ENCODE measurements at places on chromosomes 12 and 14.

DNA sequence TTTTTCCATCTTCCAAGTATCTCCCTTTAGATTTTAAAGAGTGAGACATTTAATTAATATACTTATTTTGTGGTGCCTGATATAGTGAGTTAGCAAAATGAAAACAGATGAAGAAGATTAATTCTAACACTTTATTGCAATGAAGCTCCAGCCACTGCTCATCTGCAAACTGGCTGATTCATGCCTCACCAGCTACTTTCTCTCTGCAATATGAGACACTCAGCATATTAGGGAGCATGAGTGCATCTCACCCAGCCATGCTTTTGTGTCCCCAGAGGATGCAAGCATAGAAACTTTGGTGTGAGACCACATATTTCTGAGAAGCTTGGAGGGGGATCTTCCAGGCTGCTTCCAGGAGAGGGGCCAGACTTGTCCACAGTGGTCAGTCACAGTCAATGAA is 148.6 kb downstream of the BMP4 start:
- DNase-seq: no peak

DNA sequence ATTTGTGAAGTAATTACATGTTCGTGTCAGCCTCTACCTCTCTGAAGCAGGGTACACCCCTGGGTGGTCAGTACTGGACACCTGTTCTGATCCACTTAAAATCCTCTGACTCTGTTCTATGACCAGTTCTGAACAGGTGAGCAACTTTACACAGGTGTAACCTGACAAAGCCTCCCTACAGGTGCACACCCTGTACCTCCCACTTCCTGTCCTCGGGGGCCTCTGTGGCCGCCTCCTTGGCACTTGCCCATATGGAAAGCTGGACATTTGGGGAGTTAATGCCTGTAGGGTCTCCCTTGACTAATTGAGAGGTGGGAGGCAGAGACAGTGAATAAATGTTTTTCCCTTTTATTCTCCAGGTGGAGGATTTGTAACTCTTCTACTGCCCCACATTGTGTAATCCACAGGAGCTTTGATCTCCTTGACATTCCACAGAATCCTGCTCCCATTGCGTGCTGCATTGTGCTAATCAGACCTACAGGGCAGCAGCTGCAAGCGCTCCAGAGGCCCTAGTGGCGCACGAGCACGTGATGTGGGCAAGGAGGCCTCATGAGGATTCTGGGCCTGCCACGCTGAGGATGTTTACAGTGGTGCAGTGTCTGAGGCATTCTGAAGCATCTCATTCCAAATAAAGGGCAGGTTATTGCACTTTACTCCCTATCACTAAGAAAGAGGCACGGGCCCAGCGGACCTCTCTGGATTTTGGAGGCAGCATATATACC is 45.8 kb upstream of the BATF start:
- no peak for DNase-seq

DNA sequence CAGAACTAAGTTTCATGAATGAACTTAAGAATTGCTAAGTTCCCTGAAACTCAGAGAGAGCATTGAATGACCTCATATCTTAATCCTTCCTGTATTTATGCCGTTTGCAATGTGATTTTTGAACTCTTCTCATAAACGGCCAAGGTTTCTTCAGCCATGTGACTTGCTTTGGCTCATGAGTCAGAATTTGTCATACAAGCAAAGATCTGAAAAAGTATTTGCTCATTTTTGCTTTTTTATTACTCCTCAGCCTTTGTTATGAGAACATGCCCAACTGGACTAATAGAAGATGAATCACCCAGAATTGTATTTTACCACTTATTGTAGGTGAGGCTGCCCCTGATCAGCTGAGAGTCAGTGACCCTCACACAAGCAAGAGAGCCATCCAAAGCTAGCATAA is 693.8 kb downstream of the BCL11B start:
- DNase-seq: no peak

DNA sequence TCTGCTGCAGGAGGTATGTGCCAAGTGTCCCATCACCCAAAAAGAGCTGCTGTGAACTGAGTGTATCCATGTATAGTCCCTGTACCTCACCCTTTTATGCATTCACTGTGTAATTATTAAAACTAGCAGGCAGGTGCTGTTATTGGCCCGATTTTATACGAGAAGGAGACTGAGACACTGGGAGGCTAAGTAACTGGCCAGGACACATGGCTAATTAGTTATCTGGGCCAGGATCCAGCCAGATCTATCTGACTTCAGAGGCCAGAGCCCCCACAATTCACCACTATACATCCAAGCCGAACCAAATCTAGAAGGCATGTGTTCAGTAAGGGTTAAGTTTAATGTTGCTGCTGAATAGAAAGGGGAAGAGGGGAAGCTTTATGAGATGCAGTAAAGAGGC is 73.4 kb downstream of the FRMD6 start:
- DNase-seq: no peak

DNA sequence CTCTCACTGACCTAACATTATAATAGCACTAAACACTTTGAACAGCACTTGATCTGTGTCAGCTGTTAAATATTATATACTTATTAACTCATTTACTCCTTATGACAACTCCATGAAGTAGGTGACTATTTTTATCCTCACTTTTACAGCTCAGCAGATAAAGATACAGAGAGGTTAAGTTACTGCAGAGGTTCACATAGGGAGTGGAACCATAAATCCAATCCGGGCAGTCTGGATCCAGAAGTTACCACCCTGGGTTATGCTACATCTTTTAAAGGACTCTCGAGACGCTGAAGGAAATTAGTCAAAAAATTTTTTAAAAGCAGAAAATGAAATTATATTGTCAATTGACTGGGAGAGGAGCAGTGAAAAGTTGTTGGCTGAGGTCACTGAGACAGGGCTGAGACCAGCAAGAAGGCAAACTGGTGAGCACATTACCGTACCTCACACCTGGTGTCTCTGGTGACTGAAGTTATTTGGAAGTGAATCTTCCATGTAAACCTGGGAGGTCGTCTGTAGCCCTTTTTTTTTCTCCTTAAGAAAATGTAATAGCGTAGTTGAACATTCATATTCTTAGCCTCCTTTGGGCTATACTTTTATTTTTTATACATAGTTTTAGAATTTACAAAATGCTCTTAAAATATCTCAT is 1.2 kb upstream of the RIMKLB start:
- no peak for DNase-seq

DNA sequence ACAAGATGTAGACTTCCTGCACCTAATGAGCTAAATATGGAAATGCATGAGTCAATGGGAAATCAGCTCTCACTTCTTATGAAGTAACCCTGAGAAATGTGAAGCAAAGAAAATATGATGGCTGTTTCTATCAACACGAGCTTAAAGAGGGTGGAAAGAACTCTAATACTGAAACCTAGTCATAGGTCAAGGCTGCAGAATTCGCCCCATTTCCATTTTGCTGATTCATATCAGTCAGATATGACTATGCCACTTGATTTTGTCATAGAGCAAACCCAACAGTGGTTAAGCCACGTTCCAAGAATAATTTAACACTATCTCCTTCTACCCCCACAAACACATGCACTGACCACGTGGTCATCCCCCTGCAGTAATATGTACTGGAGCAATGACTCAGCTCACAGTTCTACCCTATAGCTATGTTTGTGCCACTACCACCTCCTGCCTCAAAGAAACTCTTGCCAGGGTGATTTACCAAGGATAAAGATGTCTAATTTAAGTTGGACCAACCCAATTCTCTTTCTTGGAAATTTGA is 157.5 kb downstream of the TMTC3 start:
- no peak for DNase-seq

GRCh38 chr14:76995279-76996035 is 33.1 kb downstream of the IRF2BPL start:
- DNase-seq: no peak

GRCh38 chr12:41302979-41303403 is 114.9 kb downstream of the PDZRN4 start:
- no peak for DNase-seq

DNA sequence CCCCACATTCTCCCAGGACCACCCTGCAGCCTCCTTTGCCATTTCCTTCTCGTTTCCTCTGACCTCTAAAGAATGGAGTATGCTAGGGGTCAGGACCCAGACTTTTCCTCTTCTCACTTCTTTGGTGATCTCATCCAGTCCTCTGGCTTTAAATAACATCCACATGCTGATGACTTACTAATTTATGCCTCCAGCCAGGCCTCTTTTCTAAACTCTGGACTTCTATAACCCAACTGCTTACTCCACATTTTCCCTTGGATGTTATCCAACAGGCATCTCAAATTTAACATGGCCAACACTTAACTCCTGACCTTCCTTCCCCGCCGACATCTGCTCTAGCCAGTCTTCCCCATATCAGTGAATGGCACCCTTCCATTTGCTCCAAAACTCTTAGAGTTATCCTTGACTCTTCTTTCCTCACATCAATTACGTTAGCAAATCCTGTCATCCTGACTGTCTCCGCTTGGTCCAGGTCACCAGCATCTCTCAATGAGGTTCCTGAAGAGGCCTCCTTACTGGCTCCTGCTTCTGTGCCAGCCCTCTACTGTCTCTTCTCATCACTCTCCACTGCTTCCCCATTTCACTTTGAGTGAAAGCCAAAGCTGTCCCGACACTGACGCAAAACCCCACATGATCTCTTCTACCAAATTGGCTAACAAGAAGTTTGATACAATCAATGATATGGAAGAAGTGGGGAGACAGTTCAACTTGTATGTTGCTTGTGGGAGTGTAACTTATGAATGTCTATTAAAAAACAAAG is 42.7 kb downstream of the TMBIM6 start:
- DNase-seq: no peak

GRCh38 chr12:106973545-106973944 is 13.4 kb downstream of the MTERF2 start:
- DNase-seq: no peak

- no peak for DNase-seq
Measured at GRCh38 chr14:101731187-101732080, 30.1 kb upstream of the PPP2R5C start.

DNA sequence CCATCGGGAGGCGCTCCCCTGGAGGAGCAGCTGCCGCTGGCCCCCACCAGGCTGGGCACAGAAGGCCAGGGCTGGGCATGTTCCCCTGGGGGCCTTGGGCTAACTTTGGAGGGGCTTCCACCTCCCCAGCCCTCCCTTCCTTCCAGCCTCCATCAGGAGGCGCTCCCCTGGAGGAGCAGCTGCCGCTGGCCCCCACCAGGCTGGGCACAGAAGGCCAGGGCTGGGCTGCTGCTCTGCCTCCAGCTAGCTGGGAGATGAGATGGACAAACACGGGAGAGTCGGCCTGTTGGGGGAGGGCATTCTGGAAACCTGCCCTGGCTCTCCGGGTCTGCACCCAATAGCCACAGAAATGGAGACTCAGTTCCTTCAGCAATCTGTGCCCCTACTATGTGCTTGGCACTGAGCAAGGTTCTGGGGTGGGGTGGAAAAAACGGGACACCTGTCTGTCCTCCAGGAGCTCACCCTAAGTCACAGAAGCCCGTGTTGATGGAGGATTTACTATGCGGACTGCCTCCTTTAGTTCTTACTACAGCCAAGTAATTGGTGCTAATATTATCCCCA is 39.0 kb upstream of the CORO1C start:
- DNase-seq: no peak

DNA sequence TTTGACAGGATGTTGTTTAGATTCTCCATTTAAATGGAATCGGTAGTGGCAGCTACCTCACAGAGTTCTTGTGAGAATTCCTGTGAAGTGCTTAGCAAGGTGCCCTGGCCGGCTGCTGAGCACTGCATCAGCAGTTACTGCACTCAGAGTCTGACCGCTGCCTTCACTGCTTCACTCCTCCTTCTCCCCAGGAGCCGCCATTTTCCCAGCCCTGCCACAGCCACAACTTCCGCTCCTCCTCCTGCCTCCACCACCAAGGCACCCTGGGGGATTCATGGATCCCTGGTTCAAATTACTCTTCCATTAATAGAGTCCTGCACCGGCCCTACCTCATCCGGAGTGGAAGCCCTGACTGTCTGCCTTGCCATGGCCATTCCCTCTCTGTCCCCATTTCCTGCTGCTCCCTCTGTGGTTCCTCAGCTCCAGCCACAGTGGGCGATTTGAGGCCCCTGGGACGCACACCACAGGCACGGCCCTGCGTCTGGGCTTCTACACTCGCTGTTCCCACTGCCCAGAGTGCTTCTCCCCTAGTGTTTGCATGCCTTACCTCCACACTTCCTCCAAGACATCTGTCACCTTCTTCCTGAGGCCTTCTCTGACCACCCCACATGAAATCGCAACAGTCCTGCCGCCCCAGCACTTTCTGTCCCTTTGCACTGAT is 210.3 kb downstream of the IPO8 start:
- DNase-seq: no peak

- no peak for DNase-seq
Measured at GRCh38 chr12:109443794-109444193, 33.3 kb downstream of the KCTD10 start.

DNA sequence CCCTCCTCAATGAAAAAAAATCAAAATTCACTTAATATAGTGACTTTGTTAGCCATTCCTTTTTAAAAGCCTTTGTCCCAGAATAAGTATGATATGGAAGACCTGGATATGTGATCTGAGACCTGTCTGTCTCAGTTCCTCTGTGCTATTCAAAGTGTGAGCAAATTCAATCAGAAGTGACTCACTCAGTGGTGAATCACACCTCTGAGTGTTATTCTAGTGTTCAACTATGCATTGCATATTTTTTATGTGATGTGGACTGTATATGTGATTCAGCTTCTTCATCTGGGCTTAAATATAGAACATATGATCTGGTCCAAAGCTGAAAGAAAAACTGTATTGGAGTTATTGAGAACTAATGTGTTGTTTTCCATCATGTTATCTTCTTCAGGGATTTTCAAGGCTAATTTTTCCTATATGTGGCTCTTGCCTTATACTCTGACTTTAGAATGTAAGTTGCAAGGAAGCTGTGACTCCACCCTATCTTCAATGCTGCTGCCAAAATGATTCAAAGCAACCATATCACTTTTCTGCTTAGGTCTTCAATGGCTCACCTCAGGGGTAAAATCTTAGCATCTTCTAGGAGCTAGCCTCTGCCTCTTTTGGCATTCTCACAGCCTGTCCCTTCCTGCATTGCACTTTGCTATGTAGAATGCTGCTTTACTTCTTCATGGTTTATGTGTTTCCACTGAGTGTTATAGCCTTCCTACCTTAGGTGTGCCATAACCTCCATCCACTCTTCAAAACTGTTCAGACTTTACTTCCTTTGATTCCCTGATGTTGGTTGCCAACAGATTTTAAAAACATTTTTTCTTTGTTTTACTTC is 169.8 kb downstream of the OTOGL start:
- DNase-seq: no peak

GRCh38 chr14:31965735-31966598 is 111.1 kb upstream of the ARHGAP5 start:
- DNase-seq: no peak

Data from neural crest cell (in vitro differentiated cells).